Peyer's patch (tissue), 4 donors: ENCODE measurements at places on chromosomes 13 and 19.

- DNase-seq = no peak
Observed at GRCh38 chr19:13091400-13092157, 11.1 kb downstream of the LYL1 start.

GRCh38 chr19:17590866-17591265 is 35.4 kb downstream of the COLGALT1 start:
- no peak for DNase-seq

DNA sequence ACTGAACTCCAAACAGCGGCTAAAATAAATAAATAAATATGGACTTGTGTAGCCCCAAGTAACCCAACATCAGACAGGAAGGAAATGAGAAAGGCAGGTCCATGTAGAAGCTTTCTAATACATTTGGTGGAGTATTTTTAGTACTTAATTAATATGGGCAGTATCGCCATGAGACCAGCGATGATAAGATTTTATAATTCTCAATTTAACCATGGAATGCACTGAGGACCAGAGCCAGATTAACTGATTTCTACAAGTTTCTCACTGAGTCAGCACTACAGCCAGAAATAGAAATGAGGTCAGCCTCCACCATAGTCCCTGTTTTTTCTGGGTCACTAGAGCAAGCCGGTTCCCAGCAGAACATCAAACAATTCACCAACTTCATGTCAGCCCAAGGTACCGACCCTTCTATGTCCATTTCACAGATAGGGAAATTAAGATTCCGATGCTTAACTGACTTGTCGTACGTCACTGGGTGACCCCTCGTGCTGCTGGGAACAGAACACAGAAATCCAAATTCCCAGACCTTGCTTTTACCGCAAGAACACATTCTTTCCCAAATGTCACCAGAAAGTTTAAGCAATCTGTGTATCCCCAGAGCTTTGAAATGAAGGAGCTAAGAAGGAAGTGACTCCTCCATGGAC is 90.4 kb downstream of the COL4A1 start:
- no peak for DNase-seq

- DNase-seq = no peak
Observed at GRCh38 chr13:44395976-44396694, 22.5 kb downstream of the SERP2 start.

DNA sequence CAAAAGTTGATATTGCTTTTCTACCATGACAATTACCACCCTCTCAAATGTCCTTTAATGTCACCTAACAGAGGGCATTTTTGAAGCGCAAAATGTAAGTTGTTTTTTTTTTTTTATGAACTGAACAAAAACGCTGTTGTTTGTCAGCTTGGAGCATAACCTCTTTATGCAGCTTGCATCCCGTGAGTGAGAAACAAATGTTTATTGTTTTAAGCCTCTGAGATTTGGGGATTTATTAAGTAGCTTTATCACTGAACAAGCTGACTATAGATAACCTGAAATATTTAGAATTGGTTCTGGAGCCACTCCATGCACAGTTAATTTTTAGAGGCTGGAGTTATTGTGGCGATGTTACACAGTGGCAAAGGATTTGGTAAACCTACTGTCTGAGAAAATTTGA is 80.1 kb upstream of the ATXN8OS start:
- no peak for DNase-seq

GRCh38 chr13:49326222-49326917 is 78.6 kb downstream of the CDADC1 start:
- DNase-seq = no peak

GRCh38 chr19:51333836-51334460 is 8.0 kb downstream of the VSIG10L start:
- no peak for DNase-seq
